ENCODE measurements at places on chromosomes 1 and 21. TPM values are rescaled to one million over a fixed set of nuclear protein-coding genes. Genes with fewer than 3 reads are reported as not detected.
A peak's percentile ranks its signal among the peaks of the same experiment; 100 is the strongest.

DNA sequence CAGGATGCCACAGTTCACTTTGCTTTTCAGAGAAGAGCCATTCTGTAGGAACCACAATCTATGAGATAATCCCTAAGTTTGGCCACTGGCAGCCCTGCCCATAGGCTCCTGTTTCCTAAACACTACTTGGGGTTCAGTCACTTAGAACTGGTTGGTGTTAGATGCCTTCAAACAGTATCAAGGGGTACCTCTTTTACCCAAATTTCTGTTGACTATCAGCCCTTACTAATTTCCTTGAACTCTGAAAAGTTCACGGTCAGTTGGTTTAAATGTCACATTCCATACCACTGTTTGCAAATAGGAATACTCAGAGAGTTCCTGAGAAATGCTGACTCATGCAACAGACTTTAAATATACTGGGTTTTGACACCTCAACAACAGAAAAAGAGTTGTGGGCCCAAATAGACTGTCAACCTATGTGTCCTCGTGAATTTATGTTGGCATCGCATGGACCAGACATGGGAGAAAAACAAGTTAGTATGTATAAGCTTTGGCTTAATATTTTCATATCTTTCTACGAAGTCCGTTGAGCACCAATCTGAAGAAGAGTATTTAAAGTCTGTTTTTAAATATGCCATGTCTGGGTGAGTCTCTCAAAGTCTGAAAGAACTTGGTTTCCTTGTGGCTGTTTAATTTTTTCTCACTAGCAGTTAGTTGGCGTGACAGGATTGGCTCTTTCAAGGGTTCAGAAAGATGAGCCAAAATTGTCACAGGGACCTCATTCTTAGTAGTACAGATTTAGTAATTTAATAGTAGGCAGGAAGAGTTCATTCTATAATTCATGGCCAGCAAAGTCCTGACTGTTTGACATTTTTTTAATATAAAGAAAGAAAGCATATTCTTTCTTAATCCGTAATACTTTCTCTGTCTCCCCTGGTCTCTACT, 56.5 kb upstream of the ZNF326 start:
- no peaks in the 10 kb centered on the region for H3K27me3 ChIP-seq
- H3K36me3 ChIP-seq, result peaks cover 10% of the 10 kb centered on the region
- H3K27ac ChIP-seq, result no peak overlapping the region
- peak; percentile 54 for DNase-seq
- H3K4me3 ChIP-seq, result no peak overlapping the region
- no peaks in the 10 kb centered on the region for H3K4me1 ChIP-seq

- H3K4me3 ChIP-seq, result no peak overlapping the region
- no peaks in the 10 kb centered on the region for H3K27me3 ChIP-seq
- no peak overlapping the region for H3K27ac ChIP-seq
- H3K4me1 ChIP-seq, result no peaks in the 10 kb centered on the region
- H3K36me3 ChIP-seq, result peaks cover 3% of the 10 kb centered on the region
These were observed 85.0 kb downstream of the PRDM2 start for GRCh38 chr1:13784971-13785370.

DNA sequence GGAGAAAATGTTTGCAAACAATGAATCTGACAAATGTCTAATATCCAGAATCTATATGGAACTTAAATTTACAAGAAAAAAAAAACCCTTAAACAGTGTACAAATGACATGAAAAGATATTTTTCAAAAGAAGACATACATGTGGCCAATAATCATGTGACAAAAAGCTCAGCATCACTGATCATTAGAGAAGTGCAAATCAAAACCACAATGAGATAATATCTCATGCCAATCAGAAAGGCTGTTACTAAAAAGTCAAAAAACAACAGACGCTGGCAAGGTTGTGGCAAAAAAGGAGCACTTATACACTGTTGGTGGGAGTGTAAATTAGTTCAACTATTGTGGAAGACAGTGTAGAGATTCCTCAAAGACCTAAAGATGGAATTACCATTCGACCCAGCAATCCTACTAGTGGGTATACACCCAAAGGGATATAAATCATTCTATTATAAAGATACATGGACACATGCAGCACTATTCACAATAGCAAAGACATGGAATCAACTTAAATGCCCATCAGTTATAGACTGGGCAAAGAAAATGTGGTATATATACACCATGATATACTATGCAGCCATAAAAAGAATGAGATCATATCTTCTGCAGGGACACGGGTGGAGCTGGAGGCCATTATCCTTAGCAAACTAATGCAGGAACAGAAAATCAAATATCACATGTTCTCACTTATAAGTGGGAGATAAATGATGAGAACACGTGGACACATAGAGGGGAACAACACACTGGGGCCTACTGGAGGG, 123.2 kb downstream of the PTPRC start:
- H3K27me3 ChIP-seq, result no peaks in the 10 kb centered on the region
- DNase-seq, result no peak
- no peak overlapping the region for H3K27ac ChIP-seq
- H3K36me3 ChIP-seq, result no peaks in the 10 kb centered on the region
- H3K4me3 ChIP-seq, result no peak overlapping the region

DNA sequence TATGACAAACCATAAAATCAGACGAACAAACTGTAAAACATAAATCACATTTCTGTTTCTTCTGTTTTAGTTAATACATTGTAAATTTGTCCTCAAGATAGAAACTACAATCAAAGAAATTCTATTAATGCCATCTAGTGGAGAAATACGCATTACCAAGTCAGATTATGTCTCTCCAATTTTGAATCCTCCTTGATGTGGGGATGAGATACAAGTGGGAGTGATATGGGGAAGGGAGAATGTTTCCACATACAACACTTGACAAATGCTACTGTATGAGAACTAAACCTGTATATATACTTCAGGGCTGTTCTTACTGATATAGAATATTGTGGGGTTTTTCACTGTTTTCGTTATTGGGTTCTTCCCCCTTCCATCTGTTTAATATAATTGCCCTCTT, 2.6 kb downstream of the HFM1 start:
- H3K36me3 ChIP-seq, result no peaks in the 10 kb centered on the region
- no peak for DNase-seq
- H3K4me3 ChIP-seq, result no peak overlapping the region

DNA sequence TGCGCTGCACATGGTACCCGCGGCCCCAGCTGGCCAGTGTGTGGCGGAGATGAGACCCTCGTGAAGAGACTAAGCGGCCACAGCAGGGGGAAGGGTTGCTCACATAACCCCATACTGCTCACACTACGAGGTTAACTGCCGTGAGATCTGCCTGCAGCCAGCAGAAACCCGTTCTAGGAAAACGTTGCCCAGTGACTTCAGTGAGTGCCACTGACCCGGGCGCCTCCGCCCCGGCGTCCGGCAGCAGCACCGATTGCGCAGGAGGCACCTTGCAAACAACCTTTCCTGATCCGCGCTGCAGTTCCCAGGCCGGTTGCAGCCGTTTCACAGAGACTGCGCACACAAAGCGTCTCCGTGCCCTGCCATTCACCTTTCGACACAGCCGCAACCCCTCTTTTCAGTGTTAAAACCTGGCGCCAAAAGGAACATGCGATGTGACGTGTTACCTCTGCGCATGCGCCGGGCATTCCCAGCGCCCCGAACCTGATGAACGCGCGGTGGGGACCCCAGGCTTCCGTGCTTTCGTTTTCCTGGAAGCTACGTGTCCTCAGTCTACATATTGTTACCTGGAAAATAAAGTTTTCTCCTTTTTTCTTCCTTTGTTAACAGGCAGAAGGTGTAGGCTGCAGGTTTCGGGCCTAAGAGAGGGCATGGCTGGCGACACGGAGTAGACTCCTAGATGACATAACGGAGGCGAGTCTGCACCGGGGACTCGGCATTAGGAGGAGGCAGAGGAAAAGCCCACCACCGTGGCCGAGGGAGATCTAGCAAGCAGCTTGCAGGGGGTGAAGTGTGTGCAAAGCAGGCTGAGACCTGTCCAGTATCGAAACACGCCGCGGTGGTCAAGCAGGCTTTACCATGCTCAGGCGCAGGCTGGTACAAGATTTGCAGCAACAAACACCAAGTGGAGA, 8.9 kb downstream of the VPS26C start:
- no peaks in the 10 kb centered on the region for H3K27me3 ChIP-seq
- H3K4me3 ChIP-seq, result peak overlapping the region; percentile 65
- H3K4me1 ChIP-seq, result peaks cover 9% of the 10 kb centered on the region
- DNase-seq, result peak; percentile 89
- peak overlapping the region; percentile 86 for H3K27ac ChIP-seq

- H3K27me3 ChIP-seq, result no peaks in the 10 kb centered on the region
- no peak overlapping the region for H3K4me3 ChIP-seq
These were observed 9.0 kb downstream of the URB1 start for GRCh38 chr21:32383812-32384211.

DNA sequence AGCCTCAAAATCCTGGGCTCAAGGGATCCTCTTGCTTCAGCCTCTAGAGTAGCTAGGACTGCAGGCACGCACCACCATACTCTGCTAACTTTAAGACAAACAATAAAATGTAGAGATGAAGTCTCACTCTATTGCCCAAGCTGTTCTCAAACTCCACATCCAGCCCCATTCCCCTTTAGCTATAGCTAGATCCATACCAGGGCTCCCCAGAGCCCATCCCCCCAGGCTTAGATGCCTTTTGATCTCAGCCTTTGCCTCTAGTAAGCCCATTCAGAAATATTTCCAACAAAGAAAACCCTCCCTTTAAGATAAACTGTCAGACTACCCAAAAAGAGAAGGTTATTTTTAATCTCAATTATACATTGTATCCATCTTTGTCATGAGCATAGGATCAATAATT, 325.4 kb downstream of the CHRM3 start:
- H3K4me1 ChIP-seq, result no peaks in the 10 kb centered on the region
- H3K27me3 ChIP-seq, result no peaks in the 10 kb centered on the region
- DNase-seq, result no peak
- H3K36me3 ChIP-seq, result no peaks in the 10 kb centered on the region
- H3K4me3 ChIP-seq, result no peak overlapping the region

- no peaks in the 10 kb centered on the region for H3K27me3 ChIP-seq
- H3K4me3 ChIP-seq, result no peak overlapping the region
- no peak for DNase-seq
- H3K4me1 ChIP-seq, result peaks cover 6% of the 10 kb centered on the region
These were observed 5.2 kb upstream of the PIK3C2B start for GRCh38 chr1:204499511-204500468.

- H3K36me3 ChIP-seq, result no peaks in the 10 kb centered on the region
- H3K27me3 ChIP-seq, result no peaks in the 10 kb centered on the region
- no peak overlapping the region for H3K27ac ChIP-seq
- no peak overlapping the region for H3K4me3 ChIP-seq
These were observed 54.6 kb upstream of the PRDX6 start for GRCh38 chr1:173422456-173422976.

DNA sequence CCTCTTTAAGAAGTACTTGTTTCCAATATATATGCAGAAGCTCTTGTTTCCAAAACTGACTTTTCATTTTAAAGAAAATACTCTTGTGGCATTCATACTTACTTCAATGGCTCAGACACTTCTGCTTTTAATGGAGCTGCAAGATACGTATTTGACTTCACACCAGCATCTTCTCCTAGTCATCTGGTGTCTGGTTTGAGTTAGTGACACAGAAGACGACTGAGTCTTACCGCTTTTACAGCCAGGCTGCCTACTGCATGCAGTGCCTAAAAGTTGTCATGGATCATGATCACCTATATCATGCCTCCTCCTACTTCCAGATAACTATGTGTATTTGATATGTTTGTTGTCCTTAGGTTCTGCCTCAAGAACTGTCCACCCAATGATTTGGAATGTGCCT, 185.9 kb downstream of the TPR start:
- no peak for DNase-seq
- no peaks in the 10 kb centered on the region for H3K4me1 ChIP-seq
- H3K27me3 ChIP-seq, result no peaks in the 10 kb centered on the region
- H3K27ac ChIP-seq, result no peak overlapping the region
- H3K36me3 ChIP-seq, result no peaks in the 10 kb centered on the region

DNA sequence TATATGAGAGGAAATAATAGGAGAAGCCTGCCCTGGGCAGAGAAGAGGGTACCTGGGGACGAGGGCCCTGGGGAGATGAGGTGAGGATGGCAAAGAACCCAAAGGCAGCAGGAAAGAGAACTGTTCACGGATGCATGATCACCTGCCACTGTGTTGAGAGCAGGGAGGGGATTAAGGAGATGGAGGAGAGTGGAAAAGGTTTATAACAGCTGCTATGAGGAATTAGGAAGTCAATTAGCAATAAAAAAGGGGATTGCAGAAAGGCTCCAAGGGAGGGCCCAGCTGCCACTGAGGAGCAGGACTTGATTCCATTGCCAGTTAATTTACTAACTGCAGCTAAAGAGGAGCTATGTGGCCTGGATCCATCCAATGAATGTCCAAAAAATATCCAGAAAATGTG, 61.1 kb downstream of the GFI1 start:
- no peak overlapping the region for H3K4me3 ChIP-seq
- no peaks in the 10 kb centered on the region for H3K36me3 ChIP-seq
- no peaks in the 10 kb centered on the region for H3K4me1 ChIP-seq
- no peak overlapping the region for H3K27ac ChIP-seq
- no peak for DNase-seq

DNA sequence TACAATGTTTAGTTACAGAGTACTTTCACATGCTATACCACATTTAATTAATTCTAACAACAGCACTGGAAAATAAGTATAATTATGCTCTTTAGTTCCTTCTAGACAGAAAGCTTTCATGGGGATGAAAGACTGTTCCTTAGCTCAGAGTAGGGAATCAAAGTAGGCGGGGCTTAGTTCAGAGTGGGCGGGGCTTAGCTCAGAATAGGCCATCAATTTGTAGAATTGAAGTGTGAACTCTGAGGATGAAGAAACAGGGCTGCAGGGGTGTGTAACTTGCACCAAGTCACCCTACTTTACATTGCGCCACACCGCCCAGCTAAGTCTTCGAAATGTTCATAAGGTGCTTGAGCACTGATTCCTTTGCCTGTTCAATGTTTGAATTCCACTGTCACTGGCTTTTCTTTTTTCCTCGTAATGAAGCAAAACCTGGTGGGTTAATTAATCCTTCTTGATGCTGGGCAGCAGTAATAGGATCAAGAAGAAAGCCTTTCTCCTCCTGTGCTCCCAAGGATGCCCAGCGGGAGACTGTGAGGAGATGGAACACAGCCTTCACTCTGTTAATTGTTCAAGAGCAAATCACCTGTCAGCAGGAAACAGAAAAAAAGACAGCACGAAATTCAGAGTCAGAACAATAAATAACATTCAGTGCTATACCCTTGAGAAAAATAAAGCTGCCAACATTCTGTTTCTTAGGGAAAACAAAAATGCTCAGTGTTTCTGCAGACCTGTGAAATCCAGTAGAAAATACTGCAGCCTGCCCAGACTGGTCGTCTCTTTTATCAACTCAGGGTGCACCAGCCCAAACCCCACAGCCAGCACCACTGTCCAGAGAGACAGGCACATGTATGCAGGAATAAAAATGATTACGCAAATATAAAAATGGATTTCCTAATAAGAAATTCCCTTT, 66.5 kb upstream of the CAMK1G start:
- H3K27me3 ChIP-seq, result no peaks in the 10 kb centered on the region
- no peak overlapping the region for H3K27ac ChIP-seq
- no peak overlapping the region for H3K4me3 ChIP-seq
- no peaks in the 10 kb centered on the region for H3K4me1 ChIP-seq

- H3K27me3 ChIP-seq, result no peaks in the 10 kb centered on the region
- H3K4me3 ChIP-seq, result no peak overlapping the region
- no peaks in the 10 kb centered on the region for H3K36me3 ChIP-seq
- no peaks in the 10 kb centered on the region for H3K4me1 ChIP-seq
- DNase-seq, result no peak
These were observed 41.0 kb upstream of the BACH1 start for GRCh38 chr21:29257701-29258100.

The ABCG1 gene
- total RNA-seq, result 27.6 TPM

The ADAMTS4 gene
- 14.0 TPM for total RNA-seq

The MRPL37 gene
- total RNA-seq, result 47.4 TPM

The AMY2B gene
- total RNA-seq, result 31.1 TPM

The LCE3E gene
- not detected for total RNA-seq

The TRIM17 gene
- total RNA-seq, result 6.5 TPM

The ATP6V1G3 gene
- total RNA-seq, result 1.9 TPM

The DDX20 gene
- total RNA-seq, result 9.6 TPM

The RAD54L gene
- 1.7 TPM for total RNA-seq

The STIL gene
- total RNA-seq, result 2.5 TPM

Data from kidney (tissue), 22 donors.